Left ventricle myocardium superior (tissue), 1 donor: ENCODE measurements at places on chromosomes 13 and 19.

DNA sequence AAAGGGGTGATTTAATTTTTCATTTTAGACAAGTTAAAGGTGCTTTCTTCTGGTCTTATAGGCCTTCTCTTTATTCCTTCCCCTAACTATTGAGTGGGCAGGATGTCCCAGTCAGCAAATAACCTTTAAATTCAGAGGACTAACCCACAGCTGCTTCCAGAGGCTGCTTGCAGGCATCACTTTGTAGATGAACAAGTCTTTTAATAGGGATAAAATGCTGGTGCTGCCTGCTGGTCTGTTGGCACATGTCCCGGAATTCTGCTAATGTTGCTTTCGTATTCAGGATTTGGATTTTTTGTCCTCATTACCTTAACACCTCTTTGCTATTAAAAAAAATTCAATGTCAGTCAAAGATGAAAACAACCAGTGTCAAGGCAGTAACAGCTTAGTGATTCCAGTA lies 132.7 kb upstream of the KL start:
- DNase-seq: no peak

DNA sequence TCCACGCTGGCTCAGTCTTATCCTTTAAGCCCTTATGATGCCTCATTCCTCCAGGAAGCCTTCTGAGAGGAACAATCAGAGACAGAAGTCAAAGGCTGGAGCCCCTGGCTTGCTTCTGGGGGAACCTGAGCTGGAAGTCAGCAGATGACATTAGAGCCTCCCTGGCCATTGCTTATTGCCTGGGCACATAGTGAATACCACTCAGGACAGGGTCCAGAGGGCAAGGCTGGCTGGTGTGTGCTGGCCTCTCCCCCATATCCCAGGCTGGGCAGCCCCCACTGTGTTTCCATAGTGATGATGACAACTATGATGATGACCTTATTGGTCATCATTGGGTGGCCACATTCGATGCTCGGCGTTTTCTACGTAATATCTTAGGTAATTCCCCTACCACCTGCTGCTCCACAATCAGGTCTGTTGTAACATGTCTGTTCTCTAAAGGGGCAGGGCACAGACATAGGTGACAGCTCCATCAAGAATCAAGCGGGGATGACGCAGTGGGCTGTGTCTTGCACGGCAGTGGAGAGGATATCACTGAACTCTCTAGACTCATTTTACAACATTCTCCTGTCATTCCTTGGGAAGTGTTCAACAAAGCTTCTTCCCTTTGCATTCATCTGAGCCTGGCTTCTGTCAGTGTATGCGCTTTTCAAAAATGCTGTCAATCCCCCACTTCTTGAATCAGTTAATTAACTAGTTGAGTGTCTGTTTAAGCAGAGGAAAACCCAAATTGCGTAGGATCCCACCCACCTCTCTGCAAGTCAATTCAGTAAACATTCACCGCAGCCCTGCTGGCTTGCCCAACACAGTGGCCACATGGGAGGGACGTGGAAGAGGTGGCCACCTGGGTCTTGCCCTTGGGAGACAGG lies 89.4 kb upstream of the TSHZ3 start:
- DNase-seq: no peak

DNA sequence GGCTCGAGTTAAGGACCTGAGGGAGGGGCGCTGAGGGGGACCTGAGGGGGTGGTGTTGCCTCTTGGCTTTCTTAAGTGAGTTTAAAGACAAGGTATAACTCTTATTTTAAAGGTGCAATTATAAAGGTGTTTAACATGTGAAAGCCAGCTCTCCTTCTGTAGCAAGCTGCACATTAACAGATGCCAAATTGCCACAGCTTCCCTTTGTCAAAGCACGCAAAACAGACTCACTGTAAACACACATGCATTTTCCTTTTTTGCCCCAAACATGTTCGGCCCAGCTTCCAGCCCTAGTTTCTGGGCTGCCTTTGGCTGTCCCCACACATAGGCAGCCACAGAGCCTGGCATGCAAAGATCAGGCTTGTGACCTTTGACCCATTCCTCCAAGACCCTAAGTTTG lies 111.9 kb downstream of the SLC7A1 start:
- no peak for DNase-seq

GRCh38 chr13:80022146-80022545 lies 318.8 kb downstream of the SPRY2 start:
- no peak for DNase-seq

DNA sequence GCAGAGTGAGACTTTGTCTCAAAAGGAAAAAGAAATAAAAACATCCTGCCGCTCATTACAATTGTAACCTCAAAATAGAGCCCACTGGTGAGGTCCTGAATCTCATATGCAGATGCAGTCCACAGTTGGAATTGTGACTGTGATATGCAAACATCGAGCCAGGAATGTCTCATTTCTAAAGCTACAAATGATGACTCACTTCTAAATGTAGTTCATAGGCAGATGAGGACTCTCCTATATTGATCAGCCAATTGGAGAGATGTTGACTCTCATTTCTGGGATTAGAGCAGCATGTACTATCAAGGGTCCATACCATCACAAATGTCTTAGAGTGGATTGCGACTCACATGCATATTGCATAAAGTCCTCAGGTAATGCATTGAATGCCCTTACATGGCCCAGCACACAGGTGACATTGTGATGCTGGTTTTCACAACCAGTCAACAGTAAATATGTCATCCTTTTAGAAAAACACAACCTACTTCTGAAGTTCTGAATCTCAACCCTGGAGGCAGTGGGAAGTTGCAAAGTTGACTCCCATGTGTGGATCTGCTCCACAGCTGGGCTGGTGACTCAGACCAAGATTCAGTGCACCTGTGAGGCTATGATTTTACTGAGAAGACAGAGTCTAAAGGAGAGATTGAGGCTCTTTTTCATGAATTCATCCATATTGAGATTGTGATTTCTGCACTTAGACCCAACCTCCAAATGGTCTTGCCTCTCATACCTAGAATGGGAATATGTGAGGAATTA lies 16.9 kb upstream of the ZNF254 start:
- DNase-seq: no peak

- no peak for DNase-seq
Observed at GRCh38 chr13:73058432-73058735, 421 bp upstream of the KLF5 start.

- no peak for DNase-seq
Observed at GRCh38 chr13:114148521-114148855, 16.1 kb upstream of the RASA3 start.

DNA sequence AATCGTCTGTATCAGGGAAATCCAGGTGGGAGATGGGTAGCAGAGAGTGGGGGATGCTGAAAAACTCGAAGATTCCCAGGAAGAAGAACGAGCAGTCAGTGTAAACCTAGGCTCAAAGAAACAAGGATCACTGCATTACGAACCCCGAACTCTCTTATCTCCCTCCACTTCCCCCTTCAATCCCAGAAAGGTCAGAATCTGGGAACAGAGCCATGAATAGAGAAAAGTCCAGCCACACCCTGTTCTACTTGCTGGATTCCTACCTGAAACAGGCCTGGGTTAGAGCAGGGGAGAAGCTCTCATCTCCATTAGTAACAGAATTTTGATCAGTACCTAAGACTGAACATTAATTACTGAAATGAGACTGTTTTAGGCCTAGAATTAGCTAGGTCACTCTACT lies 24.4 kb downstream of the EPSTI1 start:
- no peak for DNase-seq

DNA sequence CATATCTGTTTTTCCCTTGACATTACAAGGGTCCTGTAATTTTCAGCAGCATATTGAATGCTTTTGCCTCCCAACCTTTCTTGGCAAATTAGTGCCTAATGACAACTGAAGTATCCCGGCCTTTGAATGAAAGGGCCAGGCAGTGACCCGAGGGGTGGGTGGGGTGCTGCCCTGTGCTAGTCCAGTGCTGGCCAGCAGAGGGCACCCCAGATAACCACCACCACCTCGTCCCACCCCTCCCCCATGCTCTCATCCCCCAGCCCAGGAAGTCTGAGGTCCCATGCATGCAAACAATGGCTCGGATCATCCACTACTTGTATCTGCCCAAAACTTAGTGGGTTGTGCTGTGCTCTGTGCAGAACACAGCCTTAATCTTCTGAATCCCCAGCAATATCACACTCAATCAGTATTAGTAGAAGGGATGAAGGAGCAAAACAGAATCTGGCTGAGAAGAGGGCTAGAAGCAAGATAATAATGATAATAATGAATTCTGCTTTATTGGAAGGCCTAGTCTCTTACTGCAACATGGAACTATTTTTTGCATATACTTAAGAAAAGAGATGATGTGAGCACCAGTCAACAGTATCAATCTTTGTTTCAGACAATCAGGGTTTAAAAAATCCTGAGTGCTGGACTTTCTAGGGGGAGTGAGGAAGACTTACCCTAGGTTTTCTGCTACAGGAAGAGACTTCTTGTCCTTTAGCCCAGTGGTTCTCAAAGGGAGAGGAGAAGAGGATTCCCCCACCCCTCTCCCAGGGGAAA lies 3.8 kb downstream of the ATP12A start:
- DNase-seq: peak; percentile 71

- no peak for DNase-seq
Observed at GRCh38 chr19:35519291-35519690, 5.8 kb upstream of the DMKN start.

DNA sequence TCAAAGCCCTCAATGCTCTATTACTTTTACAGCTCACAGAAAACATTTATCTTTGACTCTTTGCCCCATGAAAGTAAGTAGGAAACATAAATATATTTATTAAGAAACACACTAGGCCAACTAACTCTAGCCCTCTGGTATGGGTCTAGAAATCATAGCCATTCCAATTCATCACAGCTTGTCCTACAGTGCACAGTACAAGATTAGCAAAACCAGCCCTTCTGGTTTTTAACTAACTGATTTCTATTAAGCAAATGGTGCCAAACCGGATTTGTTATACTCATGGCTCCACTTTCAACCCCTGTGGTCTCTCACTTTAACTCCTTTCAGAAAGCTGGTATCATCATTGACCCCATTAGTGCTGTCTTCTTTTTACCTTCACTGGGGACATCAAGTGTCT lies 5.6 kb upstream of the LRRC63 start:
- no peak for DNase-seq

DNA sequence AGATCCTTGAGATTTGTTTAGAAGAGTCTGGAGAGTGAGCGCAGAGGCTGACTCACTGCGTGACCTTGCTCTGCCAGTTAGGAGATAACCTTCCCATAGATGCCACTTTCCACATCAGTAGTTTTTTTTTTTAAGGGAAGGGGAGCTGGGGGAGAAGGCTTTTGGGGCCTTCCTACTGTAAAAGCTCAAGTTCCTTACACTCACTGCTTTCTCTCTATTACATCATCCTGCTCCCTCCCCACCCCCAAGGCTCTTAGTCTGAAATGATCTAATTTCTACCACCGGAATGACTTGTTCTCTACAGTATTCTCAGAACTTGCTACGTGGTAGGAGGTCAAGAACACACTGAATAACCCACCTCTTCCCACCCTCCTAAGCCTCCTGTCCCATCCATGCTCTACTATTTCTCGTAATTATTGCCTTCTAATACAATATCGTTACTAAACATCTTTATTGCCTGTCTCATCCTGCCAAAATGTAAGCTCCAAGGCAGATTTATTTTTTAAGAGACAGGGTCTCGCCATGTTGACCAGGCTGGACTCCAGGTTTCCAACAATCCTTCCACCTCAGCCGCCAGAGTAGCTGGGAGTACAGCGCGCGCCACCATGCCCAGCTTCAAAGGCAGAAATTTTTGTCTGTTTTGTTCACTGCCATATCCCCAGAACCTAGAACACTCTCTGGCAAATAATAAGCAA lies 1.2 kb downstream of the LONP1 start:
- no peak for DNase-seq

DNA sequence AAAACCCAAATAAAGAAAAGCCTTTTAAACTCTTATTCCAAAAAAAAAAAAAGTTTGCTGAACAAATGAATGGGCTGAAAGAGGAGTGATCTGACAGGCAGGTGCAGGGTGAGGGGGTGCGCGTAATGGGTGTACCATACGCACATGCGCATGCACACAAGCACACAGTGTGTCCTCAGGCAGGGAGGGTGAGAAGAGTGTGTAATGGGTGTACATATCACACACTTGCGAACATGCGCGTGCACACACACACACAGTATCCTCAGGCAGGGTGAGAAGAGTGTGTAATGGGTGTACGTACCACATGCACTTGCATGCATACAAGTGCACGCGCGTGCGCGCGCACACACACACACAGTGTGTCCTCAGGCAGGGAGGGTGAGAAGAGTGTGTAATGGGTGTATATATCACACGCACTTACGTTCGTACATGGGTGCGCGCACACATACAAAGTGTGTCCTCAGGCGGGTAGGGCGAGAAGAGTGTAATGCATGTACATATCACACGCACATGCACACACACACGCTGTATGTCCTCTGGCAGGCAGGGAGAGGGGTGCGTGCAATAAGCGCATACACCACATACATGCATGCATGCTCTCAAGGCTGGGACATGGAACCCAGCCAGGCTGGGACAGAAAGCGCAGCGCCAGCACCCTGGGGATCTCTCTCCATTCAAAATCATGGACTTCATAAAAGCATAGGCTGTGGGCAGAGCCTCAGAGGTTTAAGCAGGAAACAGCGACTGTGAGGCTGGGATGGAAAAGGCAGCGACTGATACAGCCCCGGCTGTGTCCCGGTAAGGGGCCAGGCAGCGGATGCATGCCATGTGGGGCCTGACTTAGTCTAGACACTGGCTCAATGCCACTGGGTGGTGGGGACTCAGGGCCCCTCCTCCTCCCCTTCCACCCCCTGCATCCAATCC lies 70.4 kb downstream of the CEBPG start:
- no peak for DNase-seq

DNA sequence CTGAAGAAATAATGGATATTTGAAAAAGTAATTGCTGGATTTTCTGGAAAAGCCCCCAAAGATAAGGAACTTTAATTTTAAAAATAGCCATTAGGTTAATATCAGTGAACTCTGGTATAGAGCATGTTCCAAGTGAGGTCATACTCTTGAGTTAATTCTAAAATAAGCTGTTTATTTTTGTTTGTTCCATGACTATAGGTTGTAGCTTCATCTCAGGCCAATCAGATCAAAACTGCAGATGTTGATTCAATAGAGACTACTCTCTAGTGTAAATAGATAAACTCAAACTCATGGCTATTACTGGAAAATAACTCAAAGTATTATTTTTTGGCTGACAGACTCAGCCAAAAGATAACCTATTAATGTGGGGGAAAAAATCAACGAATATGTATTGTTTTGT lies 815.1 kb downstream of the DIAPH3 start:
- DNase-seq: no peak

DNA sequence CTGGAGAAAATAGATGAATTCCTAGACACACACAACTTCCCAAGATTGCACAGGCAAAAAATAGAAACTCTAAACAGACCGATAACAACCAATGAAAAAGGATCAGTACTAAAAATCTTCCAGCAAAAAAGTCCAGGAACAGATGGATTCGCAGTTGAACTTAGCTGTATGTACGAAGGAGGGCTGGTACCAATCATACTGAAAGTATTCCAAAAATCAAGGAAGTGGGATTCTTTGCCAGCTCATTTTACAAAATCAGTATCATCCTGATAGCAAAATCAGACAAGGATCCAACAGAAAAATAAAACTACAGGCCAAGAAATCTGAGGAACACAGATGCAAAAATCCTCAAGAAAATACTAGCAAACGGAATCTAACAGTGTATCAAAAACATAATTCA lies 6.5 kb upstream of the LILRB2 start:
- no peak for DNase-seq

- DNase-seq: no peak
Observed at GRCh38 chr19:4362101-4362828, 18.9 kb downstream of the MPND start.
